ENCODE measurements at places on chromosomes 2 and 18. TPM values are rescaled to one million over a fixed set of nuclear protein-coding genes. Genes with fewer than 3 reads are reported as not detected.

The HJURP gene
- not detected for total RNA-seq

DNA sequence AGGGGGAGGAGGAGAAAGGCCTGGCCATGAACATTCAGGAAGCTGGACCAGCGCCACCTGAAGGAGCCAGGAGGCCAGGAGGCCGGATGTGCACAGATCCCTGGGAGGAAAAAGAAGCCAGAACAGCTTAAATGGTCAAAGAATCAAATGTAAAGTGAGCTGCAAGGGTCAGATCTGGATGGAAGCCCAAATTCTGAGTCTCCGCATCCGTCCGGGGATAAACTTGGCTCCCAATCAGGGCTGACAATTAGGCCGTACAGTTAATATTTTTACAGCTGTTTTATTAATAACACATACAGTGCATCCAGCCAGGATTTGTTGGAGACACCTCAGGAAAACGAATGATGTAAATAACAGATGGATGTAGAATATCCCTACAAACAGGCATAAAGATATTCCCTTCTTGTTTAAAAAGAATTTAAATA is 495.1 kb upstream of the TCF4 start:
- DNase-seq: peak; percentile 66

GRCh38 chr2:195574312-195574711 is 82.7 kb upstream of the SLC39A10 start:
- no peak for DNase-seq

DNA sequence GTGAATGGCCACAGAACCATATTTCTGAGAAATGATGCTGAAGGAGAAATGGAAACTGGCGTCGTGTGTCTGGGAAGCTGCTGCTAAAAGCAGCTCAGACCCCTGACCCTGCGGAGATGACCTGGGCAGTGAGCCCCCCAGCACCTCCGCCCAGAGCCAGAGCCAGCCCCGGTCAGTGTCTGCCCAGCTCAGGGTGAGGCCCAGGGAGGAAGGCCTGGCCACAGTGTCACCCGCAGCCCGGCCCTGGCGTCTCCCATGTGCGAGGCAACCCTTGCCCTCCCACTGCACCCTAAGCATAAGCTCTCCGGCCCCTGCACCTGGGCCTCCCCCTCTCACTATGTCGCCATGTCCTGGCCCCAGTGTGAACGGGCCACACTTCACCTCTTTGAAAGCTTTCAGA is 502.8 kb downstream of the EIPR1 start:
- no peak for DNase-seq

- DNase-seq: no peak
These were observed 31.5 kb downstream of the LBH start for GRCh38 chr2:30262716-30263309.

DNA sequence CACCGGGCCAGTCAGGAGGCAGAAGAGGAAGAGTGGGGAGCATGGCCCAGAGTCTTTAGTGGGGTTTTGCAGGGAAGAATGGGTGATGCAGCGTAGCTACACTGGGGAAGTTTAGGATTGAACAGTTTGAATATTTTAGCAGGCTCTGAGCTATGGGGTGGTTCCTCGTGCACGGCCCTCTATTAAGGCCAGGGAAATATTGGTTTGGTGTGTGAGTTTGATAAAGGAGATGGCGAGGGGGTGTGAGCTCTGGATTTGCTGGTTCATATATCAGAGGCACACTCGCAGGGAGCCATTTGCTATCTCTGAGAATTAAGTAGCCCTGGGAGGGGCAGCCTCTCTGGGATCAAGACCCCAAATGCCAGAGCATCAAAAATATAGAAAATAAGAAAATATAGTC is 50.1 kb downstream of the BOLA3 start:
- DNase-seq: no peak

DNA sequence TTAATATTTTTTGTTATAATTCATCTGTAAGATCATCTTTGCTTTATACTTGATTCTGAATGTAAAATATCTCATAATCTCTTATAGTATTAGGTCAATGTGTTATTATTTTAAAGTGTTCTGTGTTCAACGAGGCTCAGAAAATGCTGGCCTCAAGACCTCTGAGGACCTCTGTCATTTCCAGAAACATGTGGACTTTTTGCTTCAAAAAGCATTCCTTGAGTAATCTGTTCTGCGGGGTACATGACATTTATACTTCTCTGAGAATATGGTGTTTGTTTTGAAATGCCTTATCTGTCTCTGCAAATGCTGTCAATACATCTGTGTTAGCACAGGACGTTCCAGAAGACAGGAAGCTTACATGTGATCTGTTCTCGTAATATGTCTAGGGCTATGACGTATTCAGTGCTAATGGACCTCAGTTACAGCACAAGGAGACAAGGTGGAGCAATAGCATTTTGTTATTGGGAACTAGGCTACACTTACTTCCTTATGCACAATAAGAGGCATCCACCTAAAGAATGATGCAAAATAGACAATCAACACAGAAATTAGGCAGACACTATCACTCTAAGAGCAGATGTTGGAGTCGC is 37.6 kb upstream of the IL1RL1 start:
- no peak for DNase-seq

The LOXL3 gene
- total RNA-seq: 3.0 TPM

DNA sequence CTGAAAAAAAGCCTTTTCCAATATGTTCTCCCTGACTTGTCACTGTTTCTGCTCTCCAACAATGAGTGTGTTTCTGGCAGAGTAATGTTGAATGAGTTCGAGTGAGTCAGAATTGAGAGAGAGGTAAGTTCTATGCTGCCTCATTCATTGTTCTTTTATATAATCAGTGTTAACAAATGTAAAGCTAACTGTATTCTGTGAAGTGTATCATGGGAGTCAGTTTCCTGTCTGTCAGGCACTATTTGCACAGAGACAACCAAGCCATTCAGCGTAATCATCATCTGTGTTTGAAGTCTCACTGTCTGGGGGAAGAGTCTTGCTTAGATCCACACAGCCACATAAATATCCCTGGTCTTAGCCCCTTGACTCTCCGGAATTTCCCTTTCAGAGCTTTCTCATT is 22.0 kb upstream of the UPP2 start:
- DNase-seq: no peak

The LYG2 gene
- total RNA-seq: not detected

GRCh38 chr2:26585966-26586365 is 55.2 kb downstream of the CIB4 start:
- DNase-seq: no peak

DNA sequence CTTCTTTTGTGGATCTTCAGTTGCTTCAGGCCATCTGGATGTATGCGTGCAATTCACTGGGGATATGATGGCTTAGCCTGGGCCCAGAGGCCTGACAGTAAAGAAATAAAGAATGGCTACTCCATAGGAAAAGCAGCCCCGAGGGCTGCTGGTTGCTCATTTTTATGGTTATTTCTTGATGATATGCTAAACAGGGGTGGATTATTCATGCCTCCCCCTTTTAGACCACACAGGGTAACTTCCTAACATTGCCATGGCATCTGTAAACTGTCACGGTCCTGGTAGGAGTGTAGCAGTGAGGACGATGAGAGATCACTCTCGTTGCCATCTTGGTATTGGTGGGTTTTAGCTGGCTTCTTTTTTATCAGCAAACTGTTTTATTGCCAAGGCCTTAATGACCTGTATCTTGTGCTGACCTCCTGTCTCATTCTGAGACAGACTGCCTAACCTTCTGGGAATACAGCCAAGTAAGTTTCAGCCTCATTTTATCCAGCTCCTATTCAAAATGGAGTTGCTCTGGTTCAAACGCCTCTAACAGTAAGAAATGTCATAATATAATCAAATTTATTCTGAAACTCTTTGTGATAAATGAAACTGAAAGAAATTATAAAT is 60.5 kb downstream of the DSEL start:
- no peak for DNase-seq

DNA sequence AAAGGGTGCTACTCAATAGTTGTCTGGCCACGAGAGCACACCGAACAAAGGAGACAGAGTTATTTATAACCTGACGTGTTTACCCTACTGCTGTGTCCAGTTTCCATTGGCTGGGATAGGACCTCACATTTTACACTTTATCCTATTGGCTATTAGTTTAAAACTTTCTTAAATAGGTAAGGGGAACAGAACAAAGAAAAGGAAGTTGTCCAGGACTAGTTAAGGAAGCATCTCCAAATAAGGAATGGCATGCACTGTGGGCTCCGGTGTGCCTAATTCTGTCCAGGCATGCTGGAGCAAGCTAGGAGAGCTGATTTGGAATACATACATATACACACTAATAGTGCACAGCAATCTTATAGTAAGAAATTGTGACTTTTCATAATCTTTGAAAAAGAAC is 72.2 kb downstream of the CAB39 start:
- DNase-seq: peak; percentile 49

- no peak for DNase-seq
These were observed 1.4 kb downstream of the MBD2 start for GRCh38 chr18:54222922-54223567.

The TRPM8 gene
- total RNA-seq: 0.19 TPM

The ARMC9 gene
- total RNA-seq: 1.3 TPM

Data from heart left ventricle (tissue), 16 donors.